ENCODE measurements at places on chromosomes 6 and 20.

DNA sequence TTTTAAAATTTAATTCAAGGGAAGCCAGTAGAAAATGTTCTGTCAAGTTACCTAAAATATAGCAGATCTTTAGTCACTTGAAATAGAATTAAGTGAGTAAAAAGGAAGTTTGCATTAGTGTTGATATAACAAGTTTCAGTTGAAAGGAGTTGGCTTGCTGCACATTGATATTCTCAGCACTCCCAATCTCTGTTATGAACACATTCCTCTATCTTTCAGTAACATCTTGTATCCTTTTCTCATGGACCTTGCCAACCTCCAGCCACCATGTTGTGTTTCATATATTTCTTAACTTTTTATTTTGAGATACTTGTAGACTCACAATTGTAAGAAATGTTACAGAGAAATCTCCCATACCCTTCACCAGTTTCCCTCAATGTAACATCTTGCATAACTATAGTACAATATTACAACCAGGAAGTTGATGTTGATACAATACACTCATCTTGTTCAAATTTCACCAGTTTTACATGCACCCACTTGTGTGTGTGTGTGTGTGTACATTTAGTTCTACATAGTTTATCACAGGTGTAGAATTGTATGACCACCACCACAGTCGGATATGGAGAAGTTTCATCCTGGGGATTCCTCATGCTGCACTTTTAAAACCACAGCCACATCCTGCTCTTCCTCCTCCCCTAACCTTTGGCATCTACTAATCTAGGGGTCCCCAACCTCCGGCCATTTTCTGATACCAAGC, 20.2 kb upstream of the PAQR8 start:
- no peak for DNase-seq

DNA sequence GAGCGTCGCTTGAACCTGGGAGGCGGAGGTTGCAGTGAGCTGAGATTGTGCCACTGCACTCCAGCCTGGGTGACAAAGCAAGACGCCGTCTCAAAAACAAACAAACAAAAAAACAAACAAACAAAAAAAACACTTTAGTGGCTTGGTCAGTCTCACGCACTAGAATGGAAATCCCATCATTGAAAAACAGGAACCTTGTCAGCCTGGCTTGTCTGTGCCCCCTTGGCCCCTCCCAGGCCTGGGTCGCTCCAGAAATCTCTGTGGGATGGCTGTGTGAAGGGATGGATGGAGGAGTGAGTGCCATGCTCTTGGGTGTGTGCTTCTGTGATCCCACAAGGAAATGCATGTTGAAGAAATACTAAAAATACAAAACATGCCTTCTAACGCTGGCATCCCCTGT, 20.9 kb upstream of the NAA20 start:
- no peak for DNase-seq

- no peak for DNase-seq
Measured at GRCh38 chr6:130105996-130106704, 87.8 kb downstream of the L3MBTL3 start.

DNA sequence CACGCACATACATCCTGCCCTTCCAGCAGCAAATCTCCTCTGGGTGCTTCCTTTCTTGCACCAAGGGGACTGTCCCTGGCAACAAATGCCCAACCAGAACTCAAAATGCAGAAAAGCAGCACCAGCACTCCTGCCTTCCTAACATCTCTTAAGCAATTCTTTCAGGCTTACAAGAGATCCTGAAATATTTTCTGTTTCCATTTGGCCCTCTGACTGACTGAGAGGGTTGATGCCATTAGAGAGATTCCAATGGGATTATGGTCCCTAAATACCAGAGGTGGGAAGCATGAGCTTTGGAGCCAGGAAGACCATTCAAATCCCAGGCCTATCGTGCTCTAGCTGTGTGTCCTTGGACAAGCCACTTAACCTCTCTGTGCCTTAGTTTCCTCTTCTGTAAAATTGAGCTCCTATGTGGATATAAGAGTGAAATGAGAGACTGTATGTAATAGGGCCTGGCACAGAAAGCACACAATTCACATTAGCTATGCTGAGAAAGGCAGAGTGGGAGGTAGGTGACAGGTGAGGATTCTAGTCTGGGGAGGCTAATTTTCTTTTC, 56.8 kb downstream of the PRDM1 start:
- no peak for DNase-seq

GRCh38 chr6:27281105-27281539, 31.0 kb downstream of the POM121L2 start:
- DNase-seq, result no peak

DNA sequence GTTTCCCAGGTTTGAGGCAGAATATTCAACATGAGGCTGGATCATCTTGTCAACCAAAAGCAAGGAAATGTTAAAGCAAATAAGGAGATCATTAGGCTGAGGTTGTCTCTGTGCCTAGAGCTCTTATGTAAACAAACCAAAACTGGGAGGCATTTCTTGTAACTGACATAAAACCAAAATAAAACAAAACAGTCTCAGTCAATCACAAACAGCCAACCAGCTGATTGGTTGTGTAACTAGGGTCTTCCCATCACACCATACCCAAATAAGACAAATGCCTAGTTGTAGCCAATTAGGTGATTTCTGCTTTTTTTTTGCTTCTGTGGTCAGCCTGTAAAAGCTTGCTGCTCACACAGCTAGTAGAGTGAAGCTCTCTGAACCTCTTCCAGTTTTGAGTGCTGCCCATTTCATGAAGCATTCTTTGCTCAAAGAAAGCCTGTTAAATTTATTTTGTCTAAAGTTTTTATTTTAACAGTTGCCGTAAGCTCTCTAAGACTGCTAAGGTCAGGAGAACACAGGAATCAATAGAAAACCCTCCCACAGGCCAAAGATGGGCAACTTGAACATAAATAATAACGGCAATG, 8.9 kb upstream of the FITM2 start:
- no peak for DNase-seq

DNA sequence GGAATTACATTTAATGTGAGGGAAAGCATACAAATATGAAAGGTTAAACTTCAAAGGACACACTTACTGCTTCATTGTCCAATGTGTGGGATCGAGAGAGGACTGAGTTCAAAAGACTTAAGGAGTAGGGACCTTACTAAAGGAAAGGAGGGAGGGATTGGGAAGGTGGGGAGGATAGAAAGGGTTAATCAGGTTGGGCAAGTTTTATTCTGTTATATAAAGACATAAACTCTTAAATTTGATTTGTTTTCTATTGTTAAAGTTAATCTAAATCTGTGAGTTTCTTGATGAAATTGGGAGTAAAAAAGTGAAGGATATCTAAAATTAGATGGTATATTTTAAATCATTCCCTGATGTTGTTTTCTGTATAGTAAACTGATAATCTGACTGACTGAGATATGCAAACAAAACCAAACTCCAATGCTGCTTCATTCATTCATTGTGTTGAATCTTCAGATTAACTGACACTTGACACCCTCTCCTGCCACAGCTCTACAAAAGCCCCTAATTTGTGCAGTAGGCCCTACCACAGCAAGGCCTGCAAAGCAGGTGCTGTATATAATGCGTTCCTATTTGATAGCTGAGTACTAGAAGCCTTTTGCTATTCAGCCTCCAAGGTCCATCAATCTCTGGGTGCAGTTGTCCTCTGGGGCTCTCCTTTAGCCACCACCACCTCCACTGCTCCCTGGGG, 1.3 kb upstream of the UBE2J1 start:
- DNase-seq, result peak; percentile 25

GRCh38 chr6:157656437-157656997, 166.5 kb upstream of the SNX9 start:
- peak; percentile 89 for DNase-seq

- no peak for DNase-seq
Measured at GRCh38 chr6:152078001-152078400, 270.5 kb downstream of the ESR1 start.

DNA sequence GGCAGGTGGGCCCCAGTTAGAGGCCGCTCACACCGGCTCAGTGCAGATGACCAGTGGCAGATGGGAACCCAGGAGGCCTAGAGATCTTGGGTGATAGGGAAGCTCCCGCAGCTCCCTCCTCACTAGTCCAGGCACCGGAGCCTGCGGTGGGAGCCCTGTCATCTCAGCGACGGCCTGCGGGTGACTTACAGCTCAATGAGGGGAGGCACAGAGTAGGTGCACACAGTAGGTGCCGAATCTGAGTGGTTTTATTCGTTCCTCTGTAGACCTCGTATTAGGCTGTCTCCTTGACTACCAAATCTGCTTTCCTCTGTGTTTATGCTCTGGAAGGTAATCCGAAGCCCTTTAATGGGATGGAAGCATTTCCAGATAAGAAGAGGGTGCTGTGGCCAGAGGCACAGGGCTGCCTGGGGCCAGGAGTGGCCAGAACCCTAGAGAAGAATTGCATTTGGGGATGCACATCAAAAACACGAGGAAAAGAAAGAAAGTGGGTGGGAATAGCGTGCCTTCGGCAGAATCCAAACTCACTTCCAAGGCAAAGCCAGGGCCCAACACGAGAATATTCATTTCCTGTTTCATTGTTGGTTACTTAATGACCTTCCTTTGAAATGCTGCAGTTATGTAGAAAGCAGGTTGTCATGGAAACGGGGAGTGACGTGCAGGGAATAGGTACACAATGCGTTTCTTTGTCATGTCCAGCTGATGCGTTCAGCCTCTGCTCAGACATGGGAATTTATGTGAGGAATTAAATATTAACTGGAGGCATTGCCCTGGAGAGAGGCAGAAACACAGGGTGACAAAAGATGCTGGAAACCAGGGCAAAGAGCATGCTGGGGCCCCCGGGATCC, 24.7 kb downstream of the MYT1 start:
- peak; percentile 39 for DNase-seq

DNA sequence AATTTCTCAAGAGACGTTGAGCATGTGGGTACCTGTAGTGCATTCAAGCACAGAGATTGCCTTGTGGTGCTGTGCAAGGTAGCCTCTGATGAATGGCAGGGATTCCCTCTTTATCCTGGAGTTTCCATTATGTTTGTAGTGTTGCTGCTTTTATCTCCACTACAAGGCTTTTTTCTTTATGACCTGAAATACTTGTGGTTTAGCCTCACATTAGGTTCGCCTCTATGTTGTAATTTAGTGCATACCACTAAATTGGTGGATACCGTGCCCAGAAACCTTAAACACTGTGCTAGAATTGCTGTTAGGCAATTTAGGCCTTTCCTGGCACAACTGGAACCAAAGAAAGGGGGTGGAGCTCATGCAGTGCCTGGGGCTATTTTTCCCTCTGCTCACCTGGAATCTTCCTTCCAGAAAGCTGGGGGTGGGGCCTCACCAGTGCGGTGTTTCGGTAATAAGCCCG, 76.8 kb downstream of the NCOA7 start:
- DNase-seq, result no peak

GRCh38 chr20:22597303-22597702, 12.9 kb upstream of the FOXA2 start:
- no peak for DNase-seq

DNA sequence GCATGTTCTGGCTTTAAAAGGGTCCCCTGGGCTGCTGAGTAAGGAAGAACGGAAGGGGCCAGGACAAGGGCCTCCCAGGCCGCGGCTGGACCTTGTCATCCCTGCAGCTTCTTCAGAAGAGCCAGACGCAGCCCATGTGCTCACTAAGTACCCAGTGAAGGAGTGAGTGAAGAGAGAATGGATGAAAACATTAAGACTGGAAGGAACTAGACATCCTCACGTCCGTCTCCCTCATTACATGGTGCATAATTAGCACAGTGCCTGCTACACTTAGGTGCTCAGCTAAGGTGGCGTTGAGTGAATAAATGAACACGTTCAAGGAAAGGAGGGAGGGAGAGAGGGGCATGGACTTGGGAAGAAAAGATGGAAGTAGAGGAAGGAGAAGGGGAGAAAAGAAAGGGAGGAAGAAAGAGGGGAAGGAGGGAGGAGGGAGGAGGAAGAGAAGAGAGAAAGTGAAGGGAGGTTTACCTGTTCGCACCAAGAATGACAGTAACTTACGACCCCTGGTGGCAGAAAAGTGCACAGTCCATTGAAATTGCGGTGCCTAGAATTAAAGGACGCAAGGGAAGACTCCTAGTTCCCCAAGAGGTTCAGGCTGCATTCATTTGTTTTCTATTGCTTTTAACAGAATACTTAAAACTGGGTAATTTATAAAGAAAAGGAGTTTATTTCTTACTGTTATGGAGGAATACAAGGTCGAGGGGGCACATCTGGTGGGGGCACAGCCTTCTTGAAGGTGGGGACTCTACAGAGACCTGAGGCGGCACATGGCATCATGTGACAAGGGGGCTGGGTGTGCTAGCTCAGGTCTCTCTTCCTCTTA, 8.0 kb downstream of the TP53RK start:
- DNase-seq, result peak; percentile 71

DNA sequence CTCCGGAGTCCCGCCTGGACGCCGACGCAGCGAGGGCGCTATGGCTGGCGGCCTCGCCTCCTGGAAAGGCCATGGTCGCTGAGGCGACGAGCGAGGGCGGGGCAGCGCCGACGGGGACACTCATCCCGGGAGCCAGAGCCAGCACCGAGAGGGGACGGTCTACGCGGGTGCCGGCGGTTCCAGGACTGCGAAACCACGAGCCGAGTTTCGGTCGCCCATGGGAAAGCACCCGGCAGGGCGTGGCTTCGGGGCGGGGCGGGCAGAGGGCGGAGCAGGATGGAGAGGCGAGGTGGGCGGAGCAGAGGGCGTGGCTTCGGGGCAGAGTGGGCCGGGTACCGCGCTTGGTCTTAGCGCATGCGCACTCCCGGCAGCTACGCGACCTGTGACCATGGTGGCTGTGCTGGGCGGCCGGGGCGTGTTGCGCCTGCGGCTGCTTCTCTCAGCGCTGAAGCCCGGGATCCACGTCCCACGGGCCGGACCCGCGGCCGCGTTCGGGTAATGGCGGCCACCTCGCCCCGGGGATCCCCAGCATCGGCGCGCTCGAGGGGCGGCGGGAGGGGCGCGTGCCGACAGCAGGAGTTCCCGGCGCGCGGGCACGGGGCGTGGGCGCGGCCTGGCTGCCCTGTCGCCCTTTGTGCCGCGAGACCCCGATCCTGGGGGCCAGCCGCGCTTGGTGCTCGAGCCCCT, at the start of gene BPHL:
BPHL (plus strand) TSS at position 359 of the 687 bp plus-strand sequence; CDS start at position 389, 30 bp downstream.
- DNase-seq, result peak; percentile 100

DNA sequence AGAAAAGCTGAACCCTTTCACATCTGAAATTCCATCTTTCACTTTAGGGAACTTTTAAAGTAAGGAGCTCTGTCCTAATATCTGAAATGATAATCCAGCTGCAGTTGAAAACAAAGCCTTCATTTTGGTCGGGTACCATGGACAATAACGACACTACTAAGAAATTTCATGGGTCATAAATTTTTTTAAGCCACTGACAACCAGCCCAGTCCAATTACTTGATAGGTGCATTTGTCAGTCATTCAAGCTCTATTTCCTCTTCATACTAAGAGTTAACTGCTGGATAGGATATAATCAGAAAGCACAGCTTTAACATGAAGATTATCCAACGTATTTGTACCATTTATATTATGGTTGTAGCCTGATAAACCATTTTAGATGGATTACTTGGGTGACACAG, 52.5 kb downstream of the MMUT start:
- no peak for DNase-seq

GRCh38 chr20:20594171-20594530, 118.3 kb downstream of the RALGAPA2 start:
- no peak for DNase-seq

GRCh38 chr20:12815778-12816408, 192.9 kb upstream of the SPTLC3 start:
- DNase-seq, result no peak

- no peak for DNase-seq
Measured at GRCh38 chr20:22836211-22836610, 198.9 kb upstream of the SSTR4 start.

- no peak for DNase-seq
Measured at GRCh38 chr20:49394264-49394663, 88.2 kb downstream of the KCNB1 start.

GRCh38 chr6:117601811-117602150, 530 bp downstream of the GOPC start:
- no peak for DNase-seq

All from WERI-Rb-1 (cell line).